ENCODE measurements at places on chromosomes 3 and 15. TPM values are rescaled to one million over a fixed set of nuclear protein-coding genes. Genes with fewer than 3 reads are reported as not detected.

The VGLL3 gene
- polyA plus RNA-seq, result 2.6 TPM

The SLC24A5 gene
- not detected for polyA plus RNA-seq

GRCh38 chr15:92906563-92907081, 6.5 kb downstream of the CHD2 start:
- DNase-seq, result peak; percentile 90

GRCh38 chr3:189132839-189133238, 38.9 kb upstream of the TPRG1 start:
- no peak for DNase-seq

GRCh38 chr3:40216471-40216870, 93.0 kb upstream of the EIF1B start:
- DNase-seq, result no peak

GRCh38 chr3:42014921-42015533, 53.1 kb upstream of the ULK4 start:
- DNase-seq, result no peak

- no peak for DNase-seq
Observed at GRCh38 chr3:142656575-142656974, 60.4 kb downstream of the PLS1 start.

DNA sequence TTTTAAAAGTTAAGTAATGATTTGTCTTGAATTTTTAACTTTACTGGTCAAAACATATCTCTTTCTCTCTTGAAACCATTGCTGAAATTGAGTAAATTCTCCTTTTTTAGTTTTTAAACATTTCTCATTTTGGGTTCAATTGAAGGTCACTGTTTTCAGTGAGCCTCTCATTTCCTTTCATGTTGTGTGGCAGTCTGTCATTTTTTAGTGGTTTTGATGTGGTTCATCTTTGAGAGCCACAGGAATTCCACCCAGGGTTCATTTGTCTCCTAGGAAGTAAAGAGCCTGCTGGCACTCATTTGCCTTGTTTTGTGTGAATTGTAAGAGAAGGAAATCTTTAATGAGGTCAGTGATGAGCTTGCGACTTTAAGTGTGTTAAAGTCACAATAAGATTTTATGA, 10.4 kb downstream of the CLDN11 start:
- DNase-seq, result no peak

All from keratinocyte (primary cell).